ENCODE measurements at places on chromosomes 13 and 19.

DNA sequence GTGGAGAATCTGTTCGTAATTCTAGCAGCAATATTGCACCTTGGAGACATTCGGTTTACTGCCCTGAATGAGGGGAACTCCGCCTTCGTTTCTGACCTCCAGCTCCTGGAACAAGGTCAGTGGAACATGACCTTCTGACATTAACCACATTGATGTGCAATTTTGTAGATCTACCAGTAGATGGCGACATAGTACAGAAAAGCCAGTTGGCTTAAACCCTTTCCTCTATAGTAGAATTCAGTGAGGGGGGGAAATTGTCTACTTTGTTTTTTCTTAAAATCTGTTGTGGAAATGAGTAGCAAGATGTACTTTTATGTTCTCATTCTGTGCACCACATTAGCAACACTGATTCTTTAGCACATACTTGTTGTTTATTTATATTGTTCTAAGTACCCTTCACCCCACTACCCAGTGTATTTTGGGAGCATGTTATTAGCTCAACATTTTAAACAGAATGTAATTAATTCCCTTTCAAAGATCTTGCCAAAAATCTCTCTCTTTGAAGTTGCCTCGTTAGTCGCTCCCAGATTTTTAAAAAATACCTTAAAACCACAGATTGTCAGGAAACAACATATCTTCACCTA is 332.2 kb downstream of the MYO16 start:
- DNase-seq: peak; percentile 32

DNA sequence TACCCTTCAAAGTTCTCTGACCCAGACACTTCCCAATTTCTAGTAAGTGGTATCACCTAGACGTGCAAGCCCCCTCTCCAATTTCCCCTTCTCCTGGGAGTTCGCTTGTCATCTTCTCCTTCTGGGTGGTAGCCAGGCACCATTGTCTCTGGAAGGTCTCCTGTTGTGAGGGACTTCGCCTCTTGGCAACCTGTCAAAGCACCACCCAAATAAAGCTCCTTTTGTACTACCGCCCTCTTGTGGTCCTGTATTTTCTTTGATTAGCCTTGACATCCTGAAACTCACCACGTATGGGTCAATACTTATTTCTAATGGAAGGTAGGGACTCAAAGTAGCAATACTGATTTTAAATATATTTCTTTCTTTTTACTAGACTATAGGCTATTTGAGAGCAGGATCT is 8.2 kb downstream of the GPC5 start:
- DNase-seq: no peak

DNA sequence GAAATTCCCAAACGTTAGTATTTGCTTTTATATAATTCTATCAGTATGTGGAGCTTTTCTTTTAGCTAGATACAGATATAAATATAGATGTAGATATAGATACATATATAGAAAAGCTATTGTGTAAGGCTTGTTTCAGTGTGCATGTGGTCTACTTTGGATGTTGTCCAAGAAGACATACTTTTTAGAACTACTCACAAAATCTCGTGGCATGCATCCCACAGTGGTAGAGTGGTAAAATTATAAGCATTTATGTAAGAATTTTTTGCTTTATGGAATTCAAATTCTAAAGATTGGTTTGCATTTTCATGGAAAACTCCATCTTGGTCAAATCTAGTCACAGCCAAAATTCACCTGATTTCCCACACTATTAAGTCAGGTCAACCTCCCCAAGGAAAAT is 880.4 kb downstream of the EFNB2 start:
- DNase-seq: no peak

- DNase-seq: no peak
Observed at GRCh38 chr13:101490406-101491015, 38.0 kb downstream of the ITGBL1 start.

DNA sequence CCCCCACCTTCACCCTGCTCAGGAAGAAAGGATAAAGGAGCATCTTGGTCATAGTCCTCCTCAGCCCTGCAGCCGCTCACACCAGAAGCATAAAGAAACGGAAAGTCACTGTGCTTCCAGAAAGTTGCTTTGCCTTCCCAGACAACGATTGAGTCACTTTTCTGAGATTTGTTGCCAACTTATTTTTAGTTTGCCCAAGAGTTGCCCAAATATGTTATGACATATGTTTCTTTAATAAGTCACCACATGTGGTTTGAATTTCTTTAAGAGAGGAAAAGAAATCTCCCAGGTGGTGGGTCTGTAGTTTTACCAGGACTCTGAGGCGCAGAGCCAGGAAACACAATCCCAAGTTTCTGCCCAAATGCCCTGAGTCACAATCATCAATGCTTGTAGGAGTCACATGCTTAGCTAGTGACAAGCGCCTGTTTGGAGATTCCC is 63.4 kb upstream of the LRCH1 start:
- DNase-seq: no peak

DNA sequence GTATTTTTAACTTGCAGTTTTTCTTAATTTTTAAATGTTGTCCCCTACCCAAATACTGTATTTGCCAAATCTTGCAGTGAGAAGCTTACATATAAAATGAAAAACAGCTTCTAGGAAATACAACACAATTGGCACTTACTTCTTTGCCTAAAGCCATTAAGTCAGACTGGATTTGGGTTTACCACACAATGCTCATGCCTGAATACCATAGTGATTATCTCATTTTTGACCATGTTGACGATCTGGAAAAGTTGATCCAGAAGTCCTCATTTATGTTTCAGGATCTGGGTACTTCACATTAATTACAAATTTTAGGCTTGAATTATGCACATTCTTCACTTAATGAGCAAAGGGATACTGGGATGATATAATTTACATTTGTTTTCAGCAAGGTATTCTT is 2.4 kb downstream of the RNF6 start:
- no peak for DNase-seq

DNA sequence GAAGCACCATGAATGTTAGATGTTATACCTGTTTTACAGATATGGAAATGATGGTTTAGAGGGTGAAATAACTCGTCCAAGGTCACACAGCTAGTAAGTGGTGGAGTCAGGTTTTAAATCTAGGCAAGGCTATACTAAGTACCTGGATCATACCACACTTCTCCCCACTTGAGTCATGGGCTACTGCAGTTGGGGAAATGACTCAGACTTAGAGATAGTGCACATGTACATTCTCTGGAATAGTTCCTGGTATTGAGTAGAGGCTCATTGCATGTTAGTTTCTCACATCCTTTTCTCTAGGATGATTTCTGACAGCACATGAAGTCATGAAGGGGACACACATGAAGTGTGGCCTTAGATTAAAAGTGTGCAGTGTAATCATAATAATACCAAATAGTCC is 76.2 kb upstream of the TNFSF11 start:
- no peak for DNase-seq

GRCh38 chr13:37029617-37030016 is 29.0 kb downstream of the EXOSC8 start:
- DNase-seq: no peak

- no peak for DNase-seq
Observed at GRCh38 chr19:46962030-46962570, 57.5 kb upstream of the NPAS1 start.

Measured in GM19239 (cell line).